ENCODE measurements at places on chromosomes 5 and 9.

- DNase-seq = no peak
Observed at GRCh38 chr9:97188545-97188944, 118.9 kb upstream of the CCDC180 start.

- DNase-seq = no peak
Observed at GRCh38 chr5:87155106-87155505, 112.6 kb upstream of the RASA1 start.

- peak; percentile 38 for DNase-seq
Observed at GRCh38 chr5:43007246-43007910, 32.7 kb downstream of the ANXA2R start.

DNA sequence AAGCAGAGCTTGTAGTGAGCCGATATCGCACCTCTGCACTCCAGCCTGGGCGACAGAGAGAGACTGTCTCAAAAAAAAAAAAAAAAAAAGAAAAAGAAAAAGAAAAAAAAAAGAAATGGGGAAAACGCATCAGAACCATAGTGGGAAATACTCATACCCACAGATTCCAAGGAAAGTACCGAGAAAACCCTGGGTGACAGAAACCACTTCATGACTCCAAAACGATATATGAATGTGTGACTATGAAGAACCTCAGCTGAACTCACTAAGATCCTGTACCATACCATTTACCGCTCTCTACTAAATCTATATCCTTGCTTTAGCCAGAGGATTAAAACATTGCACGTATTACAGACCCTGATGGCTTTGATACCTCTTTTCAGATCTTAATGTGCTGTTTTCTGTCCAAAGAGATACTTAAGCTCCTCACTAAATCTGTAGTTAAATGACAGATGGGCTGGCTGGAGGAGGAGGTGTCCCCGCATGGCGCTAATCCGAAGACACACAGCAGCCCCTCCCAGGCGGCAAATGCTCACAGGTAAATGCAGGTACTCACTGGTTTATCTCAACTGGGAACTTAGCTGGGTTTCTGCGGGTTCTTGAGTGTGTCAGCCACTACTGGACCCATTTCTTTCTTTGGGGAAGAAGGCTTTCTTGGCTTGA lies 2.8 kb downstream of the LPCAT1 start:
- DNase-seq = peak; percentile 94

- no peak for DNase-seq
Observed at GRCh38 chr9:132646726-132647125, 23.1 kb downstream of the DDX31 start.

GRCh38 chr9:125772740-125773139 lies 25.6 kb downstream of the PBX3 start:
- DNase-seq = no peak

GRCh38 chr9:19281801-19282200 lies 51.3 kb downstream of the DENND4C start:
- DNase-seq = no peak

- DNase-seq = no peak
Observed at GRCh38 chr5:92908952-92909601, 671.9 kb downstream of the NR2F1-AS1 start.

DNA sequence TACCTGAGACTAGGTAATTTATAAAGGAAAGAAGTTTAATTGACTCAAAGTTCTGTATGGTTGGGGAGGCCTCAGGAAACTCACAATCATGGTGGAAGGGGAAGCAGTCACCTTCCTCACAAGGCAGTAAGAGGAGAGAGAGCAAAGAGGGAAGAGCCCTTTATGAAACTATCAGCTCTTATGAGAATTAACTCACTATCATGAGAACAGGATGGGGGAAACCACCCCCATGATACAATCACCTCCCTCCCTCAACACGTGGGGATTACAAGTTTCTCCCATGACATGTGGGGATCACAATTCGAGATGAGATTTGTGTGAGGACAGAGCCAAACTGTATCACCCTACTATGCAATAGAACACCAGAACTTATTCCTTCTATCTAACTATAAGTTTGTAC lies 27.9 kb downstream of the CD274 start:
- DNase-seq = no peak

DNA sequence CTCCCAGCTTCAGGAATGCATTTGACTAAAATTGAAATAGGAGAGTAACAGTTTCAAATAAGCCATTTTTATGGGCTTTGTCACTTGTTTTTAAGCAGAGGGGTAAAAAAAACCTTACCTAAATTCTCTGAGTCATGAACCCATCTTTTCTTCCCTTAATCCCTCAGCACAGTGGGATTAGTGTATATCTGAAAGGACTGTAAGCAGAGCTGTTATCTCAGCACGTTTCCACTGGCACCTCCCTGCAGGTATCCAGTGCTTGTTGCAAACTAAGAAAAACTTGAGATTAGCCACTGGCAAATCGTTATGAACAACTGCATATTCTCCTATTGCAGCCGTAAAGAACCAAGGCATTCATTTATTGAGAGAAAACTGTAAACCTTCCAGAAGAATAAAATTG lies 872.7 kb downstream of the EFNA5 start:
- peak; percentile 27 for DNase-seq

DNA sequence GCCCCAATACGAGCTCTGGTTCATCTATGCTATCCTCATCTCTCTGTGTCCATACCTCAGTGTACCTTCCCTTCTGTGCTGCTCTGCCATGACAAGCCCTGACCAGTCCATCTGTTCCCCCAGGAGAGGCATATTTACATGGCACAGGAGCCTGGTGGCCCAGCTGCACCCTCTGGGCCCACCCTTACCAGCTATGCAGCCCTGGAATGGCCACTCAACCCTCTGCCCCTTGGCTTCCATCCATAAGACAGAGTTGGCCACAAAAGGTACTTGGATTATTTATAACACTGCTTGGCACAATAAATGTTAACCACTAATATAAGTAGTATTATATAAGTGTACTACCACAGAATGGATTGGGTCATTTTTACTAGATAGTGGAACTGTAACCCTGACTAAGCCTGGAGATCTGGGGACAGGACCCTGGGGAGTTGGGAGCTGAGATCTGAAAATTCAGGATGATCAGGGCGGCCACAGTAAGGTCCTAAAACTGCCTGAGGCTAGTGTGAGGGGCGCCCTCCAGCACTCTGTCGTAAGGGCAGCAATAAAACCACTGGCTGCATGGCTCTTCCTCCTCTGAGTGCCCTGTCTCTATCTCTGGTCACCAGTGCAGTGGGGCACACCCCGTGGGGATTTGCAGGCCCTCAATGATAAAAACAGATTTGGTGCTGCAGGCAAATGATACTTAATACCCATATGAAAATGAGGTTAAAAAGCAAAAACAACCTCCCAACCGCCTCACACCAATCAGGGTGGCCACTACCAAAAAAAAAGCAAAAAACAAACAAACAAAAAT lies 65.8 kb downstream of the SEMA4D start:
- no peak for DNase-seq

DNA sequence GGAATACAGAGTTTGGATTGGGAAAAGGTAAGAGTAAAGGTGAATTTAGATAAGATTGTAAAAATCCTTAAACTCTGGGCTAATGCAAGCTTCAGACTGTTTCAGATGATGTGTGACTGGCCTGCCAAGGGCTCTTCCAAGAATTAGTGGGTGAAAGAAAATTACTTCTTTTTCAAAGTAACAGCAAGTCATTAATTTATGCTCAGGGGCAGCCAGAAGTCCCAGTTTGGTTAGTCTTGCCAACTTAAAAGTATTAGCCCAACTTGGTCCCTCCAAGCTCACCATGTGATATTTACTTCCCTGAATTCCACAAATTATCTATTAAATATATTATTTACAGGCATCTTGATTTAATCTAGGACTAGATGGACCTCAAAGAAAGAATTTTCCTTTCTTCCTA lies 947.8 kb downstream of the NR2F1-AS1 start:
- no peak for DNase-seq

GRCh38 chr5:135191084-135191826 lies 157.2 kb upstream of the PITX1 start:
- peak; percentile 93 for DNase-seq

DNA sequence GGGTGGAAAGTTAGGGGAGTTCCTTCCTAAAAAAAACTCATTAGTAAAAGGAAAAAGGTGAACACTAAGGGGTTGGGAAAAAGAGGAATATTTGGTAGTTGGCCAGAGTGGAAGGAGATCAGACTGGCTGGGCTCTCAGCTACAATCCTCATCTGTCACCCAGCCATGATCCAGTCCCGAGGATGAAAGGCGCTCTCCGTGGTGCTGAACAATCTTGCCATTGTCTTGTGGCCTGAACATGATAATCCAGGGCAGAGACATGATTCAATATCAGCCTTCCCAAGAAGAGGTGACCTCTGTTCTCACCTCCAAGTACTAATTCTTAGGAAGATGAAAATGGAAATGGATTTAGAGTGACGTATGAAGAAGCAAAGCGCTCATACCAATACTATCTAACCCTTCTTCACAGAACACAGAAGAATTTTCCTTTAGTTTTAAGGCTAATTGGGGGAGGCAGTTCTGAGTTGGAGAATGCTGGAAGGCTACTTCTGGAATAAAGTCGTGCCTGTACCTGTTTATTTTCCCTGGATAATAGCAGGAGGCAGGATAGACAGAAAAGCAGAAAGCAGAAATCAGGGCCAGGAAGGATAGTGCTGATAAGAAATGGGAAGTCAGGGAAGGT lies 36.6 kb upstream of the MYORG start:
- DNase-seq = no peak

DNA sequence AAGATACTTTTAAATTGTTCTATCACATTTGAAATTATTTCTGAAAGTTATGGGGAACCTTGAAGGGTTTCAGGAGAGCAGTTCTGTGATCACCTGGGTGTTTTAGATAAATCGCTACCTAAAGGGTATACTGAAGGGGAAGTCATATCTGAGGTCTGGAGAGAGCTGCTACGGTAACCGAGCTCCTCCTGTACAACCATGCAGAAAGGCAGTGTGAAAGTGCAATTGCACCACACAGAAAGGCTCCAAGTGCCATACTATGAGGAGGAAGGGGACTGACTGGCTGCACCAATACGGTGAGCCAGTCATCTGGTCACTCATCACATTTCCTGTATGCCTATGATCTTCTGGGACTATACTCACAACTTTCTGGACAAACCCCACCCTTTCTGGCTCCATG lies 241.4 kb upstream of the SLC24A2 start:
- no peak for DNase-seq

- no peak for DNase-seq
Observed at GRCh38 chr5:127358284-127358683, 67.7 kb downstream of the MEGF10 start.
